ENCODE measurements at places on chromosomes 13 and 19.
A peak's percentile ranks its signal among the peaks of the same experiment; 100 is the strongest.

DNA sequence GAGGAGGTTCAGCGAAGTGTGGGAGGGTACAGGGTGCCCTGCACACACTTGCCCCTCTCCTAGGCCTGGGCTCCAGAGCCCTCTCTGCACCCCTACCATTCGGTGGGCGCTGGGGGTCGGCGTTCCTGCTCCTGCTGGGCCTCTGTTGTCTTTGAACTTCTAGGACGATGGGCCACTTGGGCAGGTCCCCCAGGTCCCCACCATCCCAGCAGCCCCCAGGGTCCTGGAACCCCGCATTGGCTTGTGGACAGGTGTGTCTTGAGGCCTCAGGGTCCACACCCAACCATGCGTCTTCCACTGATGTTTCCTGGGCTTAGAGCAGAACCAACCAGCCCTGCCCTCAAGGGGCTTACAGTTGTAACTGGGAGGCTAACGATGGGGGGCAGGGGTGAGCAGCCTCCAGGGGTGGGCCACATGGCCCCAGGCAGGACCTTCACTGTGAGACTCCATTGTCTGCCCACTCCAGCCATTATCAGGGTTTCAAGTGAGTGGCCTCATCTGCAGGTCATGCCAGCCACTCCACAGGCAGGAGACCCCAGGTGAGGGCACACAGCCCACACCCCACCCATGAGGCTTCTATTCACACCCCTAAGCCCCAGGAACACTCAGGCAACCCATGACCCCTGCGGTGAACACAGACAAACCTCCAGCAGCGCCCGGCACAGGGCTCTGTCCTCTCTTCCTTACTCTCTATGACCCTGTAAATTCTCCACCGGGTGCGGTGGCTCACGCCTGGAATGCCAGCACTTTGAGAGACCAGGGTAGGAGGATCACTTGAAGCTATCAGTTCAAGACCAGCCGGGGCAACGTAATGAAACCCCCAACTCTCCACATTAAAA lies 2.0 kb upstream of the KLF16 start:
- no peak for DNase-seq

DNA sequence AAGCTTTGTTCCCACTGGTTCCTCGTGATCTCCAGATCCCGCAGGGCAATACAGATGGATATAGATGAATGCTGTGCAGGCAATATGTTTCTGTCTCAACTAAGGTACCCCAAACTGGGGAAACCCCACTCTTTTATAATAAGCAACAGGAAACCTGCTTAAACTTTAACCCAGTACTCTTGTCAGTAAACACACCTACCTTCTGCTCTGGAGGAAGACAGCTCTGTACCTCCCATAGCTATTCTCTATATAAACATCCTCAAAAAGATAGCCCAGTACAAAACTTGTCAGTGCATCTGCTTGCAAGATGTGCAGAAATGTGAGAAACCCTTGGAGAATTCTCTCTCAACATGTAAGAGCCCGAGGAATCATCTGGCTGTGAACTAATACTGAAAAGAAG lies 583.6 kb downstream of the OLFM4 start:
- no peak for DNase-seq

GRCh38 chr19:54660964-54661363 lies 1.8 kb upstream of the LILRB4 start:
- DNase-seq = no peak

- no peak for DNase-seq
Measured at GRCh38 chr19:51022526-51022925, 3.0 kb upstream of the KLK10 start.

GRCh38 chr19:11194656-11195558 lies 2.4 kb downstream of the KANK2 start:
- no peak for DNase-seq

- no peak for DNase-seq
Measured at GRCh38 chr19:19533841-19534240, 4.2 kb upstream of the CILP2 start.

GRCh38 chr19:33796164-33796875 lies at the start of gene KCTD15:
Gene KCTD15 (plus strand): TSS chr19:33796870. CDS start chr19:33800455, 3,585 bp downstream.
- peak; percentile 58 for DNase-seq

DNA sequence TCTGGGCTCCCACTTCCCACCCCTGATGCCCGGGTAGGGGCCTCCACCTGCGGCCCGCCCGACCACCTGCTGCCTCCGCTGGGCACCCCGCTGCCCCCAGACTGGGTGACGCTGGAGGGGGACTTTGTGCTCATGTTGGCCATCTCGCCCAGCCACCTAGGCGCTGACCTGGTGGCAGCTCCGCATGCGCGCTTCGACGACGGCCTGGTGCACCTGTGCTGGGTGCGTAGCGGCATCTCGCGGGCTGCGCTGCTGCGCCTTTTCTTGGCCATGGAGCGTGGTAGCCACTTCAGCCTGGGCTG lies 7.9 kb downstream of the DBP start:
- no peak for DNase-seq

DNA sequence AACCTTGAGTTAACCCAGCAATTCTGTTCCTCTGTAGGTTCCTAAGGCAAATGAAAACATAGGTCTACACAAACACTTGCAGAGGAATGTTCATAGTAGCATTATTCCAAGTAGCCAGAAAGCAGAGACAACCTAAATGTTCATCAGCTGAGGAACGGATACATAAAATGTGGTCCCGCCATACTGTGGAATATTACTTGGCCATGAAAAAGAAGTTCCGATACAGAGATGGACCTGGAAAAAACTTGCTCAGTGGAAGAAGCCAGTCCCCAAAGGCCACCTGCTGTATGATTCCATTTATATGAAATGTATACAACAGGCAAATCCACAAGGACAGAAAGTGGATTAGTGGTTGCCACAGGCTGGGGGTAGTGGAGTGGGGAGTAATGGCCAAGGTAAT lies 53.0 kb downstream of the ARHGEF18 start:
- no peak for DNase-seq

GRCh38 chr13:29227576-29227975 lies 367.9 kb downstream of the SLC7A1 start:
- DNase-seq = no peak

GRCh38 chr13:75639454-75639853 lies 3.3 kb downstream of the LMO7 start:
- DNase-seq = no peak

GRCh38 chr19:42191855-42192254 lies 25.6 kb downstream of the DEDD2 start:
- no peak for DNase-seq

DNA sequence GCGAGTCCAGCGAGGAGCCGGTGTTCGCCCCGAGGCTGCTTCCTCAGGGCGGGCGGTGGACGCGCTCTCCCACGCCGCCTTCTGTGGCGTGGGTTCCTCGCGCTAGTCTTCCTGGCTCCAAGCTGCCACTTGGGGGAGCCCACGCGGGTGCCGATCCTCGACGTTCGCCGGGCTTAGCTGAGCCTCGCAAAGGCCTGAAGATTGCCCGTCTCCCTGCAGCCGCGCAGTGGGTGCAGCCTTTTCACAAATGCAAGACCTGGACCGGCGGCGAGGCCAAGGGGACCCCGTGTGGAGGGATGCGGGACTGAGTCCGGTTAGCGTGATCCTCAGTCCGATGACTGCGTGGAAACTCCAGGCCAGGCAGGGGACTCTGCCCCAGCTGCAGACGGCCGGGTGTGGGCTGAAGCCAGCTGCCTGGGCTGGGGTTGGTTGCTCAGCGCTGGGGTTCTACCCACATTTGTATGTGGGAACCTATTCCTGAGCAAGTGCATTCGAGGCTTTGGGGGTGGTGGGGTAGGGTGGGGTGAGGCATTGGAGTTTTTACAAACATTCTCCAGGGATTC lies 16.6 kb upstream of the LRP3 start:
- DNase-seq = peak; percentile 33

DNA sequence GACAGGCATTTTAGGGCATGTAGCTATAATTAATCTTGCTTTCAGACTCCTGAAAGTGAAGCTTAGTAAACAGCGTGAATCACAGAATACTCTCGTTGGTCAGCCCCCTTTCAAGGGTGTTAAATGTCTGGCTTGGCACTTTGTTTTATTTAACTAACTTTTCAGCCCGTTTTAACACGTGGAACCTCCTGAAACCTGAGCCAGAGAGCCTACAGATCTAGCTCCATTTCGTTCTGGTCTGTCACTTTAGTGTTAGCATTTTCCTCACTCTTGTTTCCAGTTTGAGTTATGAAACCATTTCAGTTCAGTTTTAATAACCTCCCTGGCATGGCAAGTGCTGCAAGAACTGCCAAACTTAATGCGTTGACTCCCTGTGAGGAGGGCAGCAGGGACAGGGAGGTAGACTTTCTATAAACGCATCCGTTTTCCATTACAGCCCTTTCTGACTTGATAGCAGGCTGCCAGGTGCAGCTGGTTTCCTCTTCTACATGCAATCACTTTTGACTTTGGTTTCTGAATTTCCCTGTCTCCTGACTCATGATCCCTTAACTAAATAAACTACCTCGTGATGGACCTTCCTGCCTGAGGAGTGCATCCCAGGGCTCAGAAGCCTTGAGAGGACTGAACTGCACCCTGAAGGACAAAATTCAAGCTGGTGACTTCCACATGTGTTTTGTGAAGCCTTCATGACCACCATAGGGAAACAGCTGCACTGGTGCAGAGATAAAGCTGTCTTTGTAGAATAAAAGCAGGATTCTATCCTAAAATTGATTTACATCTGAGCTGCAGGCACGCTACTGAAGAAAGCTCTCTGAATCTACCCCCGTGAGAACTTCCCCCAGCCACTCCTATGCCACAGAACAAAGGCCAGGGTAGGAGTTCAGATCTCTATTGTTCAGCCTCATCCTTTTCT lies 192.6 kb downstream of the DLEU7 start:
- DNase-seq = no peak

GRCh38 chr13:66657165-66657881 lies 572.8 kb downstream of the PCDH9 start:
- DNase-seq = peak; percentile 11

DNA sequence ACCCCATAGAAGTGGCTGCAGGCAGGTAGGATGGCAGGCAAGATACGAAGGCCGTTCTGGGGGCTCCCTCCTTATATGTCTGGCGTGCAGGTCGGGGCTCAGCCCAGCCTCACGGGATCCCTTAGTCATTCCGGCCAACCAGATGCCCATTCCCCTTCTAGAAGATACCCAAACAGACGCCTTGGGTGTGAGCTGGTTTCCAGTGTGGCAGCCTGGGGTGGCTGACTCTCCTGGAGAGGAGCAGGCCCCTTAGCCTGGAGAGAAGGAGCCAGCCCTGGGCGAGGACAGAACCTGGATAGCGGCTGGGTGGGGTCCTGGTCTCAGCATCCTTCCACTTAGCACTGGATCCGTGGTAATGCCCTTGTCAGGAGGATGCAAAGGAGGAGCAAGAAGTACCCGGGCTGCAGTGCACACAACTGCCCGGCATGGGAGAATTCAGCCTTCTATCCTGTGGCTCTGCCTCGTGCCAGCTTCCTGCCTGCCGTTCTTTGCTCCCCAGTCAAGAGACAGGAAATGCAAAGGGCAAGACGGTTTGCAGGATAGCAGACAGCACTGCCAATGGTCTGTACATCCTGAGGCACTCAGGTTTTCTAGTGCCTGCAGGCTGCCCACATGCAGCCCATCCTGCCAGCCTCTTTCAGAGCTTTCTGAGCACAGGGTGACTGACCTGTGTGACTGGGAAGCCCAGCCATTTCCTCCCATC lies 56.7 kb upstream of the WASF3 start:
- no peak for DNase-seq
